ENCODE measurements at places on chromosomes 2 and 18. TPM values are rescaled to one million over a fixed set of nuclear protein-coding genes. Genes with fewer than 3 reads are reported as not detected.

MAPK4 gene
- not detected for total RNA-seq

SPDYA gene
- total RNA-seq = 0.56 TPM

FOXD4L1 gene
- total RNA-seq = 0.17 TPM

VPS54 gene
- 29.4 TPM for total RNA-seq

SGPP2 gene
- 0.05 TPM for total RNA-seq

SCN1A gene
- under 0.01 TPM for total RNA-seq

CLEC4F gene
- 0.34 TPM for total RNA-seq

TMEM17 gene
- 0.51 TPM for total RNA-seq

ITPRIPL1 gene
- 7.0 TPM for total RNA-seq

DNA sequence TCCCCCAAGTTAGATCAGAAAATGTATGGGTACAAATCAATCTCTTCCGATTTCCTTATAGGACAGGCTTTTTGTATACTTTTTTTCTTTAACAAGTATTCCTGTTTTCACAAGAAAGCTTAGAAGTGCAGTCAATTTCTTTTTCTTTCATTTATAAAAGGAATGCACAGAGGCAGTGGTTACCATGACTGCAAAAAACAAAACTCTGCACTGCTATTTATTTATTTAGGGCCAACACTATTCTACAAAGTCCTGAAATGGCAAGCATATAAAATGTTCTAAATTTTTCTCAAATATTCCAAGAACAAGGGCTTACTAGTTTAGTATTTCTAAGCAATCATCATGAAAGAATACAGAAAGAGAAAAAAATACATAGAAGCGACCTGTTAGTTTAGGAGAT is 22.2 kb downstream of the ATAD2B start:
- peak; percentile 19 for DNase-seq

- no peak for DNase-seq
Measured at GRCh38 chr18:35573531-35573930, 8.0 kb upstream of the GALNT1 start.

DNA sequence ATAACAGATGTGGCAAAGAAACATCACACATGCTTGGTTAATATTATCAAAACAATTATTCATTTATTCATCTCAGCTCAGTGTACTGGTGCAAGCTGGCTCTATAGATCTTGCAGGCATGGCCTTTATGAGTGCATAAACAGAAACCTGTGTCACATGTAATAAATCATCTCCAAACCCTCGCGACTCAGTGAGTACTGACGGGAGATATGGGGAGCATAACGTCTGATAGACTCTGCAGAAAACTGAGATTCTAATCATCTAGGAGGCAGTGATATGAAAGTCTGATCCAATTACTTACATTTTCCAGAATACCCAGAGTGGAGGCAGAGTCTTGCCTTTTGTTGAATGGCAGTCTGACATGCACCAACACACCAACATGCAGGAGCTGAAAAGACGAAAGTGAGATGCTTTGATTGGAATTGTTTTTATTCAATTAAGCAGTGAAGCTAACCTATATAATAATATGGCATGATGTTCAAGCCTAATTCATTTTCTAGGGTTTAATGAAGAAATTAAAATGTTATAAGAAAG is 416.8 kb downstream of the RNF144A start:
- DNase-seq = no peak

DNA sequence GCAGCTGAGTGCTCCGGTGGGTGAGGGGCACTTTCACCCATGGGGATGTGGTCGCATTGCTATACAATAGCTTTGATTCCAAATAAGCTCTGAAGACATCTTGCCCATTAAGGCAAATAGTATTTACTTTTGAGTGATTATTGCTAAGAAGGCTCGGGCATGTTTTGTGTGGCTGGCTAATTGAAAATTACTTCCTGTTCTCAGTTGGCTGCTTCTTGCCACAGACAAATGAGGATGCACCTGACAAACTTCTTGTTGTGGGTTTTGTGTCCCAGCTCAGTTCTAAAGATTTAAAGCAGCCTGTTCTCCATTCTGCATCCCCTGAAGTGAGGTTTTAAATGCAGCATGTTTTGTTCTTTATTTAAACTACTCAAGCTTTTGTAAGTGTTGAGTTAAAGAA is 88.3 kb downstream of the KCNS3 start:
- no peak for DNase-seq

DNA sequence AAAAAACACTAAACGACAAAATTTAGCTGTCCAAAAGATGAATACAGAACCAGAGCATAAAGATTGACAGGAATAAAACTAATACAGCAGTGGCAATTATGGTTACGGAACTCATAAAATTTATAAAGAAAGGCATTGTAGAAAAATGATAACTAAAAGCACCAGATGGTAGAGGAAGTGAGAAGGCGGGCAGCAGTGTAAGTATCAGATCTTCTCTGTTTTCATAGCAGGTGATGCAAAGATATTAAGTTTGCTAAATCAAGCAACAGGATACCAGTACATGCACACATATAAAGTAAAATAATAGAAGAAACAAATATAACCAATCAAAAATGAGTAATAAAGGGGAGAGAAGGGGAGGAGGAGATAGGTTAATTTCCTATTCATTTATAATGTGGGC is 103.9 kb upstream of the MEX3C start:
- no peak for DNase-seq

- no peak for DNase-seq
Measured at GRCh38 chr2:44730593-44730992, 210.9 kb upstream of the SIX3 start.

GRCh38 chr2:121128741-121129659 is 156.0 kb downstream of the TFCP2L1 start:
- peak; percentile 38 for DNase-seq

DNA sequence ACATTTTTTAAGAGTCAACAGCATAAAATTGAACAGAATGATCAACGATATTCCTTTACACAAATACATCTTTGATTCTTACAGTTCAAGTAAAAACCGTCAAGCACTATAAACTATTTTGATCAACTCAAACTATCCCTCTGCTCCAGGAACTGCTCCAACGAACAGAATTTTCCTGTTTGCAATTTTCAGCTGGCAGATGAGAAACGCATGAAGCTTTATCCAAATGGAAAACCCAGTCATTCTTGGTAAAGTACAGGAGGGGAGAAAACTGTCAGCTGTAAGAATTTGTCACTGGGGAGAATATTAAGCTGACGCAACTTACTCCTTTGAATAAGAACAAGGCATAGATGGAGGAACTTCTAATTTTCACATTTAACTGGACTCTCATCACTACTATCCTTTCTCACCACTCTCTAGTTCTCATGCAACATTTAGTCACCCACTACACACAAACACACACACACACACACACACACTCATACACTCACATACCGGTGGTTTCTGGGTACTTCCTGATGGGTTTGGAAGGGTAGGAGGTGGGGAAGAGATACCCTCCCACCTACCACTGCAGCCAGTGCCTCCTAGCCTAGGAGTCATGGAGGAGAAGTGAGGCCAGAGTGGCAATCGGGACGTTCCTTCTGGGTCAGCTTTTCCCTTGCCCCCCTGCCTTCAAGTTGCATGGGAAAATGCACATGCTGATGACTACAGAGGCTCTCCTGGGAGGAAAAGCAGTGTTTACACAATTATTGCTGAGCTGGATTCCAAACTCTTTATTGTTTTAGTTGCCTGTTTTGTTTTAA is 54.0 kb upstream of the SPATS2L start:
- DNase-seq = peak; percentile 49

- DNase-seq = no peak
Measured at GRCh38 chr2:174326161-174327020, 8.4 kb upstream of the SP9 start.

DNA sequence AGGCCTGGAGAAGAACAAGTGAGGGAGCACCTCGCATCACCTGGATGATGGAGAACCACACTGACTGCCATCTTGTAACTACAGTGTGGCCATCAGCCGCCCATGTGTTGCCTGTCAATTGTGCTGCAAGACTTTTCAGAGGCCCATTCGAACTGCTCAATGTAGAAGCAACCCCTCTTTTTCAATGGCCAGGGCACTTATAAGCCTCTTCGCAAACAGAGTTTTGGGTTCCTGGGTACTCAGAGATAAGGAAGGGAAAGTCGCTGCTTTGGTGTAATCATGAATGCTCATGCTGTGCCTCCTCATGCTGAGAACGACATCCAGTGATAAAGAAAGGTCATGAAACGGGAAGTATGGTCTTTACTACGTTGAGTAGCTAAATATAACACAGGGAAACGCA is 143.9 kb upstream of the SLC39A10 start:
- DNase-seq = no peak

- DNase-seq = no peak
Measured at GRCh38 chr2:16513626-16514025, 152.0 kb downstream of the CYRIA start.

GRCh38 chr18:33034945-33035344 is 262.1 kb upstream of the KLHL14 start:
- peak; percentile 66 for DNase-seq

DNA sequence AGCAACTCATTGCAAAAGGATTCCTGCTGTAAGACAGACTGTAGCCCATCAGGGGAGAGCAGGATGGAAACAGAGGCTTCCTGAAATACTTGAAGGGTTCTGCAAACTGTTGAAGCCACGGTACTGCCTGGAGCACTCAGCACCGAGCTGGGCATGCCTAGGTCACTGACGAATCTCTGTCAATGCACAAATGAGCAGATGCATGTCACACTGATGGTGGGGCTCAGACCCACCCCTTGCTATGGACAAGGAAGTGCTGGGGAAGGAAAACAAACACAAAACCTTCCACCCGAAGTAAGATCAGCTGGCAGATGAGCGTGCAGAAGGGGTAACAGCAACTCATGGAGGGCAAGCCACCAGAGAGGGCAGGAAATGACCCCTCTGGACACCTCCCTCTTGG is 136.7 kb downstream of the BCL2 start:
- no peak for DNase-seq

DNA sequence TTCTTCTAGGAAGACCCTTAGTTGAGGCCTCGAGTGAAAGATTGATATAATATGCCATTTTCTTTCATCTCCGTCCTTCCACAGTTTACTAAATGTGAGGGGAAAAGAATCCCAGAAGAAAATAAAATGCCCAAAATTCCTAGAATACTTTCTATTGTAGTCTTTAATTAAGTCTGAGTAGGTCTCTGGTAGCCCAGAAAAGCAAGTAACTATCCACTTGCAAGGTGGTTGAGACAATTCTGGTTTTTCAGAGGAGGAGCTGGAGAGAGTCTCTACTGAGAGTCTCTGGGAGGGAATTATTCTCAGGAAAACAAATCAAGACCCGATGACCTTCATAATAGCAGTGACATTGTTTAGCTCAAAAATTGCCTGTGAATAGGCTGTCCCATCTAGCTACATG is 63.9 kb upstream of the TTC39C start:
- no peak for DNase-seq

DNA sequence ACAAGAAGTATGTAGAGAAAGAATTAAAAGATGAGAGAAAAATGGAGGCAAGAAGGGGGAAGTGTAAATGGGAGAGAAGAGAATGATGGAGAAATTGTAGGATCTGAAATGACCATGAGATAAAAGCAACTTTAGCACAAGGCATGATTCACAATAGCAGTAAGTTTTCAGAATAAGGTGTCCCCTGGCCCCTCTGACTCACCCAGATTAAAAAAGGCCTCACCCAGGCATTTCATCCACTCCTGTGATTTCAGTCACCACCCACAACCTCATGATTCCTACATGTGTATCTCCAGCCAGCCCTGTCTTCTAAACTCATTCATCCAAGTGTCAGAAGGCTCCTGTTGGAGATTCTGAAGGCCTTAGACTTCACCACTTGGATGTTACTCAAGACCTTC is 56.6 kb downstream of the SP100 start:
- DNase-seq = peak; percentile 15

- no peak for DNase-seq
Measured at GRCh38 chr2:163436963-163437362, 298.8 kb downstream of the FIGN start.

GRCh38 chr2:207315131-207315530 is 149.4 kb upstream of the KLF7 start:
- no peak for DNase-seq

GRCh38 chr2:198309673-198310280 is 505.4 kb downstream of the PLCL1 start:
- DNase-seq = peak; percentile 74

DNA sequence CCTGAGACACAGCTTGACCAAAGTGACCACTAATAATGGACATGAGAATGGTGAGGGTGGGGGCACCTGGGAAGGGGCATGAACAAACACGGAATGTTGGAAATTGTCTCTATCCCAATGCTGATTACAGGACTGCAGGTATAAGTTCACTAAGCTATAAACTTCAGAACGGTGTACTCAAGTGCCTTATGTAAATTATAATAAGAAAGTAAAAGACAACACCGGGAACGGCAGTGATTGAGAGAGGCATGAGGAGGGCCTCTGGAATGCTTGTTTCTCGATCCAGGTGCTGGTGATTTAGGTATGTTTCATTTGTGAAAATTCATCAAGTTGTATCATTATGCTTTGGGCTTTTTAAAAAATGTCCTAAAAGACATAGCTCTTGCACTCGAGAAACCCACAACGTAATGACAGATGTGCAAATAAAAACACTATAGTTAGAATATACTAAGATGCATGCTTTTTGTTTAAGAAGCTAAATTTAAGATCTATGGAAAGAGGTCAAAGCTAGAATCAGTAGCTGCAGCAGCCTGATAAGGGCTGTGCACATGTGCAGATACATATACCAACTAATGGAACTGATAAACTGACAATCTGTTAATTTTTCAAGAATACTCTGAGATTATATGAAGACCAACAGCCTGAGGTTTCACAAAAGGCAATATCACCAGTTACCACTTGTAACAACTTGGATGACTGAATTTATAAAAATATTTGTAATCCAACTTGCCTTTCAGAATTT is 7.6 kb downstream of the HIBCH start:
- DNase-seq = no peak

DNA sequence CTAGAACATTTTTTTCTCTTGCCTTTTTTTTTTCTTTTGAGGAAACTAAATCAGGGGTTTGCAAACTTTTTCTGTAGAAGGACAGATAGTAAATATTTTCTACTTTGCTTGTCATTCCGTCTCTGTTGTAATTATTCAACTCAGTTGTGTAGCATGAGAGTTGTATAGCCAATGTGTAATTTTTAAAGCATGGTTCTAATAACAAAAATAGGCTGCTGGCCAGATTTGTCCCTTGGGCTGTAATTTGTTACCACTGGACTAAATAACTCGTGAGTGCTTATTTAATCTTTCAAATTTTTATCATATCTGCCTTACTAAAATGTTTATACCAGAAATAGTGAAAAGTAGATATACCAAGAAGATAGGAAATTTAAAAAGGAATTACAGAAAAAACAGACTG is 43.0 kb downstream of the CCDC148 start:
- no peak for DNase-seq

DNA sequence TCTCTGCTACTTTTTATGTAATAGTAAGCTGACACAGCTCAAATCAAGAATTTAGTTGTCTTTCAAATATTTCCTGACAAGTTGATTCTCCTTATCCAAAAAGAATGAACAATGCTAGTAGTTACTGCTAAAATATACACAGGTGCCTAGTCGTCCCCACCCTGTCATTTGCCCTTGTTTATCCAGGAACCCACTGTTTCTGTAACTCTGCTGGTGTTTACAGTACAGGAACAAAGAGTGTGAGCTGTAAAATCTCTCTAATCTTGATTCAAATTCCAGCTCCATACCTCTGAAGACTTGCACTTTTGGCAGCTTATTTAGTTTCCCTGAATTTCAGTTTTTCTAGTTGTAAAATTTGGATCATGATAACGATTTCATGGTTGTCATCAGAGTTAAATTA is 21.1 kb upstream of the SCYGR2 start:
- no peak for DNase-seq

GRCh38 chr18:32086881-32087280 is 4.8 kb upstream of the RNF138 start:
- DNase-seq = no peak
